ENCODE measurements at places on chromosomes 7 and 10. TPM values are rescaled to one million over a fixed set of nuclear protein-coding genes. Genes with fewer than 3 reads are reported as not detected.

ZNF277 gene
- total RNA-seq, result 53.1 TPM

PAX4 gene
- not detected for total RNA-seq

IFIT1 gene
- total RNA-seq, result 19.2 TPM

CYP3A5 gene
- total RNA-seq, result not detected

TMEM236 gene
- not detected for total RNA-seq

SKIDA1 gene
- total RNA-seq, result 22.3 TPM

COX19 gene
- 5.5 TPM for total RNA-seq

NFE2L3 gene
- total RNA-seq, result 211 TPM

TRIL gene
- total RNA-seq, result not detected

PDE6C gene
- total RNA-seq, result not detected

BAZ1B gene
- total RNA-seq, result 90.1 TPM

TRRAP gene
- 12.2 TPM for total RNA-seq

CDHR3 gene
- total RNA-seq, result 1.8 TPM

ARHGEF5 gene
- not detected for total RNA-seq

Data from G401 (cell line).